ENCODE measurements at places on chromosomes 3 and 15.

DNA sequence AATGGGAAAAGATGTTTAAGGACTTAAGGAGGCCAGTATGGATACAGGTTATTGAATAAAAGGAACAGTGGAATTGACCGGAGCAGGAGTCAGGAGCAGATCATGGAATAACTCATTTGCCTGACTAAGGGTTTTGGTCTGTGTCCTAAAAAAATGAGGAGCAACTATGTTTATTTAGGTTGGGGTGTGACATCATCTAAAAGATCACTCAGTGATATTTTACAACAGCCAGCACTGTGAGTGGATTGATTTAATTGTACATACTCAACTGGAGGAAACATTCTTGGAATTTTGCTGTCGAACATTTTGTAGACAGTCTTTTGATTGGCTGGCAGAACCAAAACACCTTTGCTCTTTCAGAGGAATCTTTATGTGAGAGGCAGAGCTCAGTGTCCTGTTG lies 348.6 kb upstream of the CDIN1 start:
- no peak for DNase-seq

DNA sequence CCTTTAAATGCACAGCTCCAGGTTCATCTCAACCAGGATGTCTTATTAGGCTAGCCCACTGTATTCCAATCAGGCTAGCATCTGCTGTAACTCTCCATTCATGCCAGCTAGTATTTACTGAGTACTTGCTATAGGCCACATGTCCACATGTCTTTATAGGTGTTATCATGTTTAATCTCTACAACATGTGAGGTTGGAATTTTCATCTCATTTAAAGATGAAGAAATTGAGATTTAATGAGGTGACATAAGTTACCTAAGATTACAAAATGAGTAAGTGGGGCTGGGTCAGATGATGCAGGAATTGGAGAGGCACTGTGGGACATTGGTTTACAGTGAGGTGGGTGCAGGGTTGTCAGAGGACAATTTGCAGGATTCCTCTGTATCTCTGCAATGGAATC lies 2.9 kb downstream of the IFT122 start:
- DNase-seq = no peak

DNA sequence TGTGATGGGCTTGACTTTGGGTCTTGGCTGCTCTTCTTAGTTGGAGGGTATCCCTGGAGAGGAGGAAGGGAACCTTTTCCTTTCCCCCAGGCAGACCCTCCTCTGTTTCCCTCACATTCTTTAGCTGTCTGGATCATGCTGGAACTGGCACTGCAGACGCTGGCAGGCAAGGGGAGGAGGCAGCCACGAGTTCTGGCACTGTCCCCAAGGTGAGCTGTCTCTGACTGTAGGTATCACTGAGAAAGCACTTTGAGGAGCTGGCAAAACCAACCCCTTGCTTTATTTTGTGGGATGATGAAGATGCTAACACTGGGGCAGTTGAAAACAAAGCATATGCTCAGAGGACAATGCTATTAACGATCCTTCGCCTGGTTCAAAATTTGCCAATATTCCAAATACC lies 175.0 kb downstream of the SOX2 start:
- DNase-seq = no peak

GRCh38 chr3:57600195-57600594 lies 3.1 kb upstream of the ARF4 start:
- no peak for DNase-seq

- no peak for DNase-seq
Observed at GRCh38 chr3:31848911-31849310, 132.2 kb downstream of the OSBPL10 start.

GRCh38 chr3:64685800-64686445 lies 1.9 kb downstream of the ADAMTS9 start:
- DNase-seq = no peak

DNA sequence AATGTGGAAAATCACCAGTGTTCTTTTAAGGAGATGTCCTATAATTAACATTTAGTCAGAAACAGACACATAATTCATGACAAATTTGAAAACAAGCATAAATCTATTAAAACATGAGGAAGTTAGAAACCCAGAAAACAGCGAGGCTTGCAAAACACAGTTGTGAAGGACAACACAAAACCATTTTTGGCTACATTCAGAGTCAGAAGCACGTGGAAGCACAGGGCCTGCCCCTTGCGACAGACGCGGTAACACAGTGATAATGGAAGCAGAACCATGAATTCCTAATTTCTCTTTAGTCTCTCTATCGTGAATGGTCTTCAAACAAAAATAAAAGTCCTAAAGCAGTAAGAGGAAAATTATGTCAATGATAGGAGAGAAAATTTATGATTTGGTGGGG lies 12.2 kb downstream of the NCEH1 start:
- no peak for DNase-seq

- no peak for DNase-seq
Observed at GRCh38 chr3:141191097-141191749, 40.4 kb upstream of the PXYLP1 start.

- no peak for DNase-seq
Observed at GRCh38 chr3:99365396-99365795, 273.0 kb upstream of the COL8A1 start.

GRCh38 chr3:161343986-161344385 lies 27.3 kb downstream of the SPTSSB start:
- no peak for DNase-seq

DNA sequence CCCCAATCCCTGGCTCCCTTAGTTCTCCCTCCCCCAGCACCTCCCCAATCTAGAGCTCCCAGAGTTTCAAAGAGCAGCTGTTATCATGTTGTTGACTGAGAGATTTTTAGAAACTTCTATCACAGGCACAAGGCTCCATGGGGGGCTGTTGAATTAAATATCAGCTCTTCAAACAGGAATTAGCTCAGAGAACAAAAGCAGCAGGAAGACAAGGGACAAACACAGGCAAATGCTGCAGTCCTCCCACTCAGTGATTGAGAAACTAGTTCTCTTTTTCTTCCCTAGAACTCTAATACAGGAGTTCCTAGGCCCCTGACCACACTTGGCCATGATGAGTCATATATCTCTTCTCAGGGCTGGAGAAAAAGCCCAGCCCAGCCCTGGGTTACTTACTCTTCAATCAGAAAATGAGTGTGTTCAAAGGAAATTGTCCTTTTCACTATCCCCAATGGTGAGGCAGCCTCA lies 262.1 kb downstream of the IGSF11 start:
- DNase-seq = no peak
